ENCODE measurements at places on chromosomes 1 and 21.

GRCh38 chr1:26555550-26555981 lies 26.0 kb downstream of the RPS6KA1 start:
- DNase-seq = no peak

- DNase-seq = peak; percentile 7
Measured at GRCh38 chr1:73839922-73840321, 358.1 kb downstream of the LRRIQ3 start.

DNA sequence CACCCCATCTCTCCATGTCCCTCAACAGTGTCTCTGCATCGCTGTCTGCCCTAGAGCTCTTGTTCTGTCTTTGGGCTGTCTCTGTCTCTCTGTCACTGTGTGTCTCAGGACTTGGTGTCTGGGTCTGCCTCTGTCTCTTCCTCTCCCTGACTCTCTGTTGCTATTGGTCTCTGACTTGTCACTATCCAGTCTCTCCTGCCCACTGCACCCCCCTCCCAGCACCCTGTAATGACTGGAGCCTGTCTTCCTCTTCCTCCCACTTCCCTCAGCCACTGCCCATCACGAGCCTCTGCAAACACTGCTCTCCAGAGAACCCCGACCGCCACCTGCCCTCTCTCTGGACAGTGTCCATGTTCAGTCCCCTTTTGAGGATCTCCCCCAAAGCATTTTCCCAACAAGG lies 12.1 kb downstream of the PEAR1 start:
- DNase-seq = no peak

DNA sequence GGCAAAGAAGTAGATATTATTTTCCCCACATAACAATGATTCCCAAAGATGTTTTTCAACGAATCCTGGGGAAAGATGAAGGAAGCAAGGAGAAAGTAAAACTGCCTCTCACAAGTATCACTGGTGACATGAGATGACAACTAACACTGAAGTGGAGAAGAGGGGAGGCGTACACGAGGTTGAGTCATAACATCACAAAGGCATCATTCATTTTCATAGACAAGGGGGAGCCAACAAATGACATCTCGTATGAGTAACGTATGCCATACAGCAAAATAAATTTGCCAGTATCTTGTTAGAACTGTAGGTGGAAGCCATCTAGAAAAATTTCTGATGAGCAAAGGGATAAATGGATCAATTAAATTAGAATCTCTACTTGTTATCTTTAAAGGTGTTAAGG lies 56.6 kb downstream of the ATP1B1 start:
- DNase-seq = no peak

DNA sequence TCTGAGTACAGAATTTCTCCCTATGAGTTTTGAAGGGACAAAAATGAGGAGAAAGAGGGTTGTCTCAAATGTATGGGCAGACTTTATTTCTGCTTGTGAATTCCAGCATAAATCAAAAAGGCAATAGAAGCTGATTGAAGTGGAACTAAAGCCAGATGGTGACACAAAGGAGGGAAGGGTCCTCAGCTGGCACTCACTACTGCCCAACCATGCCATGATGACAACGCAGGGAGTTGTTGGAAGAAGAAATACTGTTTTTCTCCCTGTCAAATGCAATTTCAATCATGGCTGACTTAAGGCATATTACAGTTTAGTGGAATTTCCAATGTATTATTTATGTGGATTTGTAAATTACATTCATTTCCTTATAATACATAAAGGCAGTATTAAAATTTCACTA lies 805.8 kb downstream of the ADGRL2 start:
- DNase-seq = no peak

GRCh38 chr1:32357614-32358013 lies 4.7 kb downstream of the FAM229A start:
- DNase-seq = no peak

DNA sequence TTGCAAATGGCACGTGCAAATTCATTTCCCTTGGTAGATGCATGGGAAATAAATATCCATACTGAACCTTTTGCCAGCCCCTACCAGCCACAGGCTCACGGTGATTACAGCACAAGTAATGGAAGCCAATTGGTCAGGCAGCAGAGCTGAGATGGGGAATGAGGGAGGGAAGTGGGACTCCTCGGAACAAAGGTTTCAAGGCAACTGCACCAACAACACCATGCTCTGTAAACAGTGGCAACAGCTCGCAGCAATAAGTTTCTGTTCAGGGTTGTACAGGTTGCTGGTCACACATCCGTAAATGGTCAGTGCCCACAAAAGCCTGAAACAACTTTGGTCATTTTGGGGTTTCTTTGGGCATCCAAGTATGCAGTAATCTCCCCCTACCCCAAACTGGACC lies 62.7 kb upstream of the LPGAT1 start:
- DNase-seq = no peak

GRCh38 chr21:41813226-41813625 lies 46.4 kb upstream of the RIPK4 start:
- no peak for DNase-seq

GRCh38 chr21:46151989-46152926 lies 3.1 kb downstream of the FTCD start:
- DNase-seq = no peak

- DNase-seq = no peak
Measured at GRCh38 chr1:238753252-238753651, 633.1 kb upstream of the CHRM3 start.

DNA sequence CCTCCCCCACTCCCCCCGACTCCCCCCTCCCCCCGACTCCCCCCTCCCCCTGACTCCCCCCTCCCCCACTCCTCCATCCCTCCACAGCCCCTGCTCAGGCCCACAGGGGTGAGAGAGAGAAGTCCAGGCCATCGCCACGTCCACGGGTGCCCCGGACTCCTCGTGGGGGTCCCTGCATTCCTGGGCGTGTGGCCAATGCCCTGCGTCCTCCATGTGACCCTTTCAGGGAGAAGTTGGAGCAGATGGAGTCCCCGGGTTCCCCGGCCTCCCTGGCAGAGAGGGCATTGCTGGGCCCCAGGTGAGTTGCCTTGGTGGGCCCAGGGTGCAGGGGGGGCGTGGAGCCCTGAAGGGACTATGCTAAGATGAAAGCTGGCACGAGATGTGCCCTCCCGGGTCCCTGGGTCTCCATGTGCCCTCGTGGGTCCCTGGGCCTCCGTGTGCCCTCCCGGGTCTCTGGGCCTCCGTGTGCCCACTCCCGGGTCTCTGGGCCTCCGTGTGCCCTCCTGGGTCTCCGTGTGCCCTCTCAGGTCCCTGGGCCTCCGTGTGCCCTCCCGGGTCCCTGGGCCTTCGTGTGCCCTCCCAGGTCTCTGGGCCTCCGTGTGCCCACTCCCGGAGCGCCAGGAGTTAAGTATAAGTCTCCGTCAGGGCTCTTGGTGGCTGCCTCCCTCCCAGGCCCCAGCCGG lies 52.0 kb downstream of the SLC19A1 start:
- DNase-seq = no peak

DNA sequence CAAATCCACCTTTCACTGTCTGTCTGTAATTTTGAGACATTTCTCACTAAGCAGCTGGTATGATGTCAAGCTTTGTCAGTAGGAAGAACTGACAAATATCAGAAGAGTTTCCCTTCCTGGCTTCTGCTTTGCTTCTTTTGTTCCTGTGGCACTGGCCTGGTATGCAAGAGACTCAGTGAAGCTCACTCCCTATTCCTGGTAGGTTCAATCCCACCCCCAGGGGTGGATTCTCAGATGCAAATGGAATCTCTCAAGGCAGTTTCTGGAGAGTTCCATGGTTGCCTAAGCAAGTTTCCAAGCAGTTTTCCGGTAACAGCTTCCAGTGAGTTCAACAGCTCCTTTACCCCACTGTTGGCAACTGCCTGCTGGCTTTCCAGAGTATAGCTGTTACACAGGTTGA lies 683.4 kb downstream of the PTPRC start:
- no peak for DNase-seq

GRCh38 chr1:26701266-26701994 lies 5.6 kb downstream of the ARID1A start:
- DNase-seq = no peak

GRCh38 chr1:89260042-89260441 lies 12.6 kb downstream of the GBP5 start:
- DNase-seq = no peak

DNA sequence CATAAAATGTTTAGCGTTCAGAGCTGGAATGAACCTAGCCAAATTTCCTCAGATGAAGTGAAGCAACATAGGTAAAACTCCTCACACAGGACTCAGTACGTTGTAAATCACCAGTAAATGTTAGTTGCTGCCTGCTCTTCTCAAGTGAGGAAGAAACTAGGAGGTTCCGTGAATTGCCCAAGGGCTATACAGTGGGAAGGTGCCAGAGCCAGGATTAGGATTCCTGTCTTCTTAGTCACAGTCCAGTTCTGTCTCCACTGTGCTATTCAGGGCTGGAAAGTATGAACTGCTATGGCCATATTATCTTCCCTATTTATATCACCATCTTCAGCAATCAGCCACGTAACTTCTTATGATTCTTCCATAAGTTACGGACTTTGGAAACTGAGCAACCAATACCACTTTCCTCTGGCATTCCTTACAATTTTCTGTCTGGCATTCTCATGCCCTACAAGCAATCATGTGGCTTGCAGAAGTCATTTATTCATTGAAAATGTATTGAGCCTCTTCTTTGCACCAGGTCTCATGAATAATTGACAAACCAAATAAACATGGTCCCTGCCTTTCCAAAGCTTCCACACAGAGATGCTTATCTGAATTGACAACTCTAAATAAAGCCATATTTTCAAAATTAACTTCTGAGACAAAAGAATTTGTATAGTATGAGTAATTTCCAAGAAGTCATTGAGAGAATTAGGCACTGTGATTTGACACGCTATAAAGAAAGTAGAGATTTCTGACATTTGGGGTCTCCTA lies 271.6 kb upstream of the SGIP1 start:
- DNase-seq = no peak

GRCh38 chr1:218702775-218703174 lies 357.6 kb downstream of the TGFB2 start:
- no peak for DNase-seq

DNA sequence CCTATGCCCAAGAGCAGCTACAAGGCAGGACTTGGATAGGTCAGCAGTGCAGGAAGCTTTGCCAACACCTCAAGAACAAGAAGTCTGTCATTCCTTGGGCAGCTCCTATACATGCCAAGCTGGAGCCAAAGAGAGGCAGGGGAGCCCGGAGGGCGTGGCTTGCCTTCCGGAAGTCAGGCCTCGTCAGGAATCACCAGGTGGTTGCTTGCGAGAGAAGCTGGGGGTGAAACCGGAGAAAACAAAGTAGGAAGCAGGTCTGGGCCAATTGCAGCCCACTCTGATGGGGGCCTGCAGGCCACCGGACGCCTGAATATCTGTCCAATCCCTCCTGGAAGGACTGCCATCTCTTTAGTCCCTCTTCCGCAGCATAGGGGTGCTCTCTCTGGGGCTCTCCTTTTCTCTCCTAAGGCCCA lies 794 bp upstream of the FAM76A start:
- no peak for DNase-seq

GRCh38 chr1:202207292-202207691 lies 13.7 kb downstream of the LGR6 start:
- no peak for DNase-seq

DNA sequence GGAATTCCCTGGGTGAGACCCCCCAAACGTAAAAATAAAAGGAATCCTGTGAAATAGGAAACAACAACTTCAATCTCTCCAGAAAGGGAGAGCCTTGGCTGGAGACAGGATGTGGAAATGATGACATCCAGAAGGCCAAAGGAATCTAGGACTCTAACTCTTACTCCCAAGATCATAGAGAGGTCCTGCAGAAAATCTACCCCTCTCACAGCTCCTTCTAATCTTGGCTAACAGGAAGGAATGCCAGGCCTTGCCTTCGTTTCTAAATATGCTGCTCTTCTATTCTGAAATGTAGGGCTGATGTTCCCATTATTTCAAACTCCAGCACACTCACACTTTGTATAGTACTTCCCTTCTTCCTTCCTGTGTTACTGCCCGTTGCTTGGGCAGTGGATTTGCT lies 40.7 kb downstream of the ARHGEF11 start:
- no peak for DNase-seq

DNA sequence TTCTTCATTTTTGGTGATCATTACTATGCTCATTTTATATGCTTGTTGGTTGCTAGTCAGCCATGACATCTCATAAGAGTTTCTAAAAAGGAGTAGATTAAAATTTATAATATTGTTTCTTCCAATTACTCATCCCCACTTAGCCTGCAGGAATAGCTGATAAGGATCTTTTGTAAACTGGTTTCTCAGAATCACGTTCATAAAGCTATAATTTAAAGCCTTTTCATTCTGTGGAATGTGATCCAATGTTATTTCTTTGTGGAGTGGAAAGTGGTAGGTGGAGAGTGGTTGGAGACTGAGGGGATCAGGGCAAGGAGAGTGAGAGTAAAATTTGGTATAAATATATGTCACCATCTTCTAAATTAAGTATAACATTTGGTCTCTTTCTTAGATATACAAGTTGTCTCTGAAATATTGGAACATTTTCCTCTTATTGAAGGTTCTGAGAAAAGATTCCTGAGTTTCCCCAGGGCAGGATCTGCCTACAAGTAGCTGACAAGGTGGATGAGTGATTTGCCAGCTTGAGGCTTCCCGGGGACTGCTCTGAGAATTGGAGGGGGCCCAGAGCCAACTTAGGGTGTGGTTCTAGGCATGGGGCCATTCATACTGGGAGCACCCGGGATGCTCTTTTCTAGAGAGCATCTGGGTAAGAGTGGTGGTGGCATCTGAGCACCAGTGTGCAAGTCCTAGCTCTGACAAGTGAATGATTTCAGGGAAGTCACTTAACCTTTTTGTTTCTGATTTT lies 116.4 kb downstream of the TBX19 start:
- no peak for DNase-seq

DNA sequence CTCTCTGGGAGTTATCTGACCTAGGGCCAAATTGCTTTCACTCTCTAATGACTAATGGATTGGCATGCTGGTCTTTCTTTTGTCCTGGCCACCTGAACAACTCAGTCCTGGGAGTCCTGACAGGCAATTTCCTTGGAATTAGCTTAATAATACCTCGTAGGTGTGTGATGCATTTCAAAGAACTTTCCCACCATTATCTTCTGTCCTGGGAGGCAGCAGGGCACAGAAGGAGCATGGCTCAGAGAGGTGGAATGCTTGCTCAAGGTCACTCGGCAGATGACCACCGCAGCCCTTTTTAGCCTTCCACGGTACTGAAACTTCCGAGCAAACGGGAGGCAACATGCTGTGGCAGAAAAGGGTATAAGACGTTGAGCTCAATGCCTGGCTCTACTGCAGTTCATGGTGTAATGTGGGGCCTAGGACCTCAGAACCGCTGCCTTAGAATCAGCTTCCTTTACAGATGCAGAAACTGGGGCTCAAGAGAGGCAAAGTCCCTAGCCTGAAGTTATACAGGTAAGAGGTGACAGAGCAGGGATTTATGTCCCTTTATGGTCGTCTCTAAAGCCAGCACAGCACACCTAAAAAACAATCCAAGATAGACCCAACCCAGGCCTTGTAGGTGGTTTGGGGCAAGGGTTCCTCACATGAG lies 3.2 kb downstream of the ID3 start:
- no peak for DNase-seq

- DNase-seq = peak; percentile 43
Measured at GRCh38 chr21:44800103-44800502, 1.5 kb downstream of the UBE2G2 start.

GRCh38 chr1:114219172-114219868 lies 65.7 kb upstream of the SYT6 start:
- DNase-seq = no peak
